Spinal cord (tissue), 10 donors: ENCODE measurements at places on chromosomes 3 and 15. TPM values are rescaled to one million over a fixed set of nuclear protein-coding genes. Genes with fewer than 3 reads are reported as not detected.

RCCD1 gene
- 18.0 TPM for total RNA-seq

CDC25A gene
- total RNA-seq: 7.4 TPM

SOX14 gene
- 0.30 TPM for total RNA-seq

DNA sequence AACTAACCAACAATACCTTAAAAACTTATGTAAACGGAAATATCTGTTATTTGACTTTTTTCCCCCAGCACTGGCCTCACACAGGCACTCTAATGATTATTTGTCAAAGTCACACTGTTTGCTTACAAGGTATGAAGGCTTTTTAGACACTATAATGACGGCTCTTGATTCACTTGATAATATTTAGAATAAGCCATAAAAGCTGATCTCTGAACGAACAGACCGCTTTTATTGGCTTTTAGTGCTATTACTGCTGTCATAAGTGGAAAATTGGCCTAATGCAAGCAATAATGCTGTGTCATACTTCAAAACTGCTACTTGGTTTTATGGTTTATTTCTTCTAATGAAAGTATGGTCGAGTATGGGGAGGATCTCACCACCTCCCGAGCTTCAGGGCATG is 35.1 kb downstream of the MDFIC2 start:
- H3K4me3 ChIP-seq: no peak overlapping the region
- no peaks in the 10 kb centered on the region for H3K36me3 ChIP-seq
- peak; percentile 11 for DNase-seq
- H3K27ac ChIP-seq: no peak overlapping the region
- no peaks in the 10 kb centered on the region for H3K4me1 ChIP-seq

DNA sequence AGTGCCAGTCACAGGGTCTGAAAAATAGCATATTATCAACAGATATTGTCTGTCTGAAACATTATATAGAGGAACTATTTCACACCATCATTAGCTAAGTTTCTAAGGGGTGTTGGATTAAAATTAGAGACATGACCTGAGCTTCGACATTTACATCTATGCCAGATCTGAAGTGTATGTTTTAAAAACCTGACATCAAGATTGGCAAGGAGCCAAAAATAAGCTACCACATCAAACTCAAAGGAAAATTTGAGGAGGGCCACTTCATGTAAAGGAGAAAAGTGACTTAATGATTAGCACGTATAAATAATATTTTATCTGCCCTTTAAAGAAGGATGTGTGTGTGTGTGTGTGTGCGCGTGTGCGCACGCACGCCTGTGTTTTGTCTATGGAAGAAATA is 752.0 kb upstream of the GRM7 start:
- no peaks in the 10 kb centered on the region for H3K36me3 ChIP-seq
- H3K27ac ChIP-seq: no peak overlapping the region
- H3K4me3 ChIP-seq: no peak overlapping the region
- no peaks in the 10 kb centered on the region for H3K4me1 ChIP-seq
- no peaks in the 10 kb centered on the region for H3K27me3 ChIP-seq

DNA sequence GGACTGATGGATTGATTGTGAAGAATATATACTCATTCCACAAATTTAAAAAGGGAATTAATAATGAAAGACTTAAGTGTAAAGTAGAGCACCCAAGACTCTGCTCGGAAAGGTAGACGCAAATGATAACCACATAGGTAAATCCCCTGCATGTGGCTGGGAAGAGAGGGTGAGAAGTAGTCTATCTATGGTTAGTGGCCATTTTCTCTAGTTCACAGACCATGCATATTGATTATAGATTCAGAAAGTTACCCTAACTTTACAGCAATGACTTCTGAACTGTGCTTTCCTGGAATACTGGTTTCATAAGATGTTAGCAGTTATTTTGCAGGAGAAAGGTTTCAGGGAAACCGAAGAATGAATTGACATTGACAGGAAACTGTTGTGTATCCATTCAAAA is 51.7 kb downstream of the CASR start:
- DNase-seq: no peak
- H3K36me3 ChIP-seq: no peaks in the 10 kb centered on the region
- H3K27me3 ChIP-seq: no peaks in the 10 kb centered on the region
